ENCODE measurements at places on chromosomes 11 and 22.

- no peak for DNase-seq
These were observed 72.0 kb upstream of the TNRC6B start for GRCh38 chr22:40105755-40106154.

DNA sequence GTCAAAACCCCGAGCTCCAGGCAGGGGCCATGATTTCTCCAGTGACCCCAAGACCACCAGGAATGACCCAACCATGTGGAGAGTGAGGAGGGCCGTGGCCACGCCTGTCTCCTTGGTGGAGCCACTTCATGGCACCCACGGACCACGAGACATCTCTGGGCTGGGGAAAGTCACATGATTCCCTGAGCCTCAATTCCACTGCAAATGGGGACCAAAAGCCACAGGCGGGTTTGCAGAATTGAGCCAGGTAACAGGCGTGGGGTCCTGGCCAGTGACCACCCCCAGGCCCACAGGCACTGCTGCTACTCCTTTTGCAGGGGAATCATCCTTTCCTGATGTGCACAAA is 178.9 kb downstream of the CTTN start:
- DNase-seq = no peak

- no peak for DNase-seq
These were observed 24.5 kb upstream of the MMP8 start for GRCh38 chr11:102749101-102749722.

GRCh38 chr11:62573006-62573591 is 592 bp downstream of the EEF1G start:
- DNase-seq = peak; percentile 44

GRCh38 chr11:60165538-60165937 is 17.3 kb downstream of the MS4A6A start:
- no peak for DNase-seq

DNA sequence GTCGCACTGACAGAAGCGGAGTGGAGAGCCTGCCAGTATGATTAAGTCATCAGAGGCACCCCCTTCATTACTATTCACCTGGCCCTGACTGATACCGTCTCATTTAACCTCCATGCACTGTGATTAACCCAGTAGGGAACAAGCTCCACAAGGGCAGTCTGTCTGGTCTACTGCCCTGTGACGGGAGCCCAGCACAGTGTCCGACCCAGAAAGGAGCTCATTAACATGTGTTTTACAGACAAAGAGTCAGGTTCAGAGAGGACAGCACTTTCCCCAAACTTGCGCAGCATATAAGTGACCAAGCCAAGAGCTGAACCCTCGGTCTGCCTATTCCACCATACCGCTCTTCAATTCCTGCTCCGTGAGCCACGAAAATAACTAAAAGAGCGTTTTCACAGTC is 129.5 kb downstream of the RRAS2 start:
- no peak for DNase-seq

DNA sequence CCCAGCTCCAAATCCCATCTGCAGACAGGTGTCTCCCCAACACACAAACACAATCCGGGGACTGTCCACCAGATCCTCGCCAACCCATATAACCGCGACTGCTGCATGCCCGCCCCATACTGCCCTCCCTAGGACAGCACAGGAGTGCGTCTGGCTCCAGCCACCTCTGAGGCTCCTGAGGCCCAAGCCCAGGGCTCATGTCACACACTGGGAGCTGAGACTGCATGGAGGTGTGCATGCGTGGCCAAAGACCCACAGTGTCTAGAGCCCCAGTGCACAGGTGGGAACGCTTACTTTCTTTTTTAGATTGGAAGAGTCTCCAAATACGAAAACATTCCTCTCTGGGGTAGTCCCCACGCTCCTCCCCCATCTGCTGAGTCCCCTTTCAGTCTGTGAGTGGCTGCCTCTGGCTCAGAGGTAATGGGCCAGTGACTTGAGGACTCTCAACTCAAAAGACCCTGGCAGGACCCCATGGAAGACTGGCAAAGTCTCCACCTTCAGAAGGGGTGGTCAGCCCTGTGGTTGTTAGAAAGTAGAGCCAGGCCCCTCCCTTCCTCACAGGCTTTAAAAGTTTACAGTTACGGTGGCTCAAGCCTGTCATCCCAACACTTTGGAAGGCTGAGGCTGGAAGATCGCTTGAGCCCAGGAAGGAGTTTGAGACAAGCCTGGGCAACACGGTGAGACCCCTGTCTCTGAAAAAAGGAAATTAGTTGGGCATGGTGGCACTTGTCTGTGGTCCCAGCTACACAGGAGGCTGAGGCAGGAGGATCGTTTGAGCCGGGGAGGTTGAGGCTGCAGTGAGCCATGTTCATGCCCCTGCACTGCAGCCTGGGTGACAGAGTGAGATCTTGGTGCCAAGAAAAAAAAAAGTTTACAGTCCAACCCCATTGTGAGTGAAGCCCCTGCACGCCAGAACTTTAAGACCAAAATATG is 2.3 kb downstream of the CBX7 start:
- no peak for DNase-seq

DNA sequence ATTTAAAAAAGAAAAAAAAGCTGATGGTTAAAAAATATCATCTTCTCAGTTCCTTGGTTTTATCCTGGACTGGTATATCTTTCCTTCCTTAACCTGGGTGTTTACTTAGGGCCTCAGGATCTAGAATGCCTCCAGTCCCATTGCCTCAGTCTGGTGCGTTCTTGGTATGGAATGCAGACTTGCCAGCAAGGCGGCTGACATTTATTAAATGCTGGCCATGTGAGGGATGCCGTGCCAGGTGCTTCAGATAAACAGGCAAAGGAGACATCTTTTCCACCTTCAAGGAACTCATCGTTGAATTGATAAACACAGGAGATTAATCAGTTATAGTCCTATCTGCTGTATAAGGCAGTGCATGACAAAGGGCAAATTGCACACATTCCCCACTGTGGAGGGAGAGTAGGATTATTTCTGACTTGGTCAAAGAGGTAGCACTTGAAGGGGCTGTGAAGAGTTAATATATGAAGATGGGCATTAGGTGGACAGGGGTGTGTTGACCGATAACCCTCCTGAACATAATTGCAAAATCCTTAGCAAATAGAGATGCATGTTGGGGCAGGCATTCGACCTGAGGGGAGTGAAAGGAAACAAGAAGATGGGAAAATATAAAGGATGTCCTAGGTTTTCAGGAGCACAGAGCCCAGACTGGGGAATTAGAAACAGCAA is 54.4 kb downstream of the ALX4 start:
- DNase-seq = no peak

- peak; percentile 39 for DNase-seq
These were observed 14.2 kb downstream of the CD3E start for GRCh38 chr11:118318581-118319336.

Data from activated naive CD4-positive, alpha-beta T cell treated with anti-CD3 and anti-CD28 coated beads, Interleukin-2, amount 10 ng/mL, durations not matched to agents 7 days and 5 days (primary cell).